ENCODE measurements at places on chromosomes 12 and 14.

DNA sequence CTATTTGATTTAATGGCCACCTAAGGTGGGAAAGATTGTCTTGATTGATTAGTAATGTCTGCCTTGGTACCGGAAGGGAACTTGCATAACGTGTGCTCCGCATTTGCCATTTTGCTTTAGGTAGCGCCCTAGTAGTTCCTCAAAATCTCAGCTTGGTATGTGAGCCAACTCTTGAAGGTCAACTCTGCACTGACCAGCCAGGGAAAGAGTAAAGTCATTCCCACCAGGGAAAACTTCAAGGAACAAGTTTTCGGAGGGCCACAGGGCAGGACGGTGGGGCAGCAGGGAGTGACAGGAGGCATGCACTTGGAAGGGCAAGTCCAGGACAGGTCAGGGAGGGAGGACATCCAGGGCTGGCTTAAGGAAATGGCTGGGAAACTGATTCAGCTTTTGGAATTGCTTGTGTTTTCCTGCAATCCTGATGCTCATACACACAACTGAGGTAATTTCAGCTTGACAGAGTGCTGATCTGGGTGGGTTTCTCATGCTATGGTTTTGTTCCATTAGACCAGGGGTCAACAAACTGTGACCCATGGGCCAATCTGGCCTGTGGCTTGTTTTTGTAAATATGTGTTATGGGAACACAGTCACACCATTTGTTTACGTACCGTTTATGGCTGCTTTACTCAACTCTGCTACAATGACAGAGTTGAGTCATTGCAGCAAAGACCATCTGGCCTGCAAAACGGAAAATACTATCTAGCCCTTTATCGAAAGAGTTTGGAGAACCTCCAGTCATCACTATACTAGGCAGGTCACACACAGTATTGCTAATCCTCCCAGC, 184.5 kb downstream of the RBM19 start:
- no peaks in the 10 kb centered on the region for H3K27me3 ChIP-seq
- no peak overlapping the region for H3K4me3 ChIP-seq
- H3K36me3 ChIP-seq, result no peaks in the 10 kb centered on the region
- H3K27ac ChIP-seq, result peak overlapping the region; percentile 49

GRCh38 chr14:73758392-73759182, 44.4 kb upstream of the PNMA1 start:
- DNase-seq, result peak; percentile 75
- H3K4me3 ChIP-seq, result peak overlapping the region; percentile 77
- H3K4me1 ChIP-seq, result peaks cover 86% of the 10 kb centered on the region
- no peaks in the 10 kb centered on the region for H3K36me3 ChIP-seq
- H3K27ac ChIP-seq, result peak overlapping the region; percentile 59
- no peaks in the 10 kb centered on the region for H3K27me3 ChIP-seq

GRCh38 chr12:102652645-102653313, 172.4 kb upstream of the IGF1 start:
- no peak overlapping the region for H3K4me3 ChIP-seq
- no peaks in the 10 kb centered on the region for H3K27me3 ChIP-seq
- no peaks in the 10 kb centered on the region for H3K4me1 ChIP-seq
- H3K27ac ChIP-seq, result no peak overlapping the region

DNA sequence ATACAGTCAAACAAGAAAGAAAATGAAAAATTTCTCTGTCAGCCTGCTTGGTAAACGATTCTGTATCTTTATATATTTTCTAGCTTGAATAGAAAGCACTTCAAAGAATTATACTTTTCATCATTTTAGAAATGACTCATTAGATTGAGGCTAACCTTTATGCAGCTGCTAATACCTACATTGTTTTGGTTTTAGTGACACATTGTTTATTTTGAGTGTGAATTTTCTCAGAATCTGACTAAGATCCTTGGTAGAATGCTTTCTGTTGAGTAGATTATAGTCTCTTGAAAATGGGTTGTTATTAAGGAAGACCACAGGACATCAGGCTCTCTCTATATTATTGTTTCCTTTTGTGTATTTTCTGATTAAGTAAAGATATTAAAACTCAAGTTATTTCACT, at the start of gene PMCH:
TSS of gene PMCH (minus strand) at position 45 of the 400 bp plus-strand sequence. CDS start 63 bp downstream, outside the sequence.
- H3K27ac ChIP-seq, result no peak within 1 kb of the TSS
- H3K36me3 ChIP-seq, result peaks cover 16% of the 10 kb centered on the region
- no peaks in the 10 kb centered on the region for H3K27me3 ChIP-seq
